ENCODE measurements at places on chromosomes 3 and 15.
A peak's percentile ranks its signal among the peaks of the same experiment; 100 is the strongest.

GRCh38 chr15:23629234-23629805 is 18.3 kb downstream of the MAGEL2 start:
- peak; percentile 87 for ATAC-seq

GRCh38 chr3:54949491-54950044 is 21.7 kb upstream of the LRTM1 start:
- ATAC-seq, result no peak

- ATAC-seq, result peak; percentile 60
Measured at GRCh38 chr15:62296756-62297507, 131.8 kb upstream of the C2CD4B start.

GRCh38 chr3:120177151-120177550 is 82.9 kb upstream of the GSK3B start:
- peak; percentile 97 for ATAC-seq

GRCh38 chr3:59559721-59560435 is 510.1 kb upstream of the CFAP20DC start:
- ATAC-seq, result peak; percentile 93

GRCh38 chr15:101242160-101242998 is 9.5 kb downstream of the CHSY1 start:
- ATAC-seq, result peak; percentile 38

DNA sequence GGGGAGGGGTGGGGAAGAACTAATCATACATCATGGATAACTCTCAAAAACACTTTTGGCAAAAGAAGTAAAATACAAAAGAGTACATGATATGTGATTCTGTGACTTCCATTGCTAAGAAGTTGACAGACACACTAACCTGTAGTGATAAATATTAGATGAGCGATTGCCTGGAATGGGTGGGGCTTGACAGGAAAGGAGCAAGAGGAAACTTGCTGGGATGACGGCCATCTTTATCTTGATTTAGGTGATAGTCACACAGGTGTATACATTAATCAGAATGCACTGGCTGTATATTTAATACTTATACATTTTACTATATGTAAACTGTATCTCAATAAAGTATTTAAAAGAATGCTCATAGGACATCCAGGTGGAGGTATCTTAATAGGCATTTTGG is 13.1 kb downstream of the PARL start:
- no peak for ATAC-seq

DNA sequence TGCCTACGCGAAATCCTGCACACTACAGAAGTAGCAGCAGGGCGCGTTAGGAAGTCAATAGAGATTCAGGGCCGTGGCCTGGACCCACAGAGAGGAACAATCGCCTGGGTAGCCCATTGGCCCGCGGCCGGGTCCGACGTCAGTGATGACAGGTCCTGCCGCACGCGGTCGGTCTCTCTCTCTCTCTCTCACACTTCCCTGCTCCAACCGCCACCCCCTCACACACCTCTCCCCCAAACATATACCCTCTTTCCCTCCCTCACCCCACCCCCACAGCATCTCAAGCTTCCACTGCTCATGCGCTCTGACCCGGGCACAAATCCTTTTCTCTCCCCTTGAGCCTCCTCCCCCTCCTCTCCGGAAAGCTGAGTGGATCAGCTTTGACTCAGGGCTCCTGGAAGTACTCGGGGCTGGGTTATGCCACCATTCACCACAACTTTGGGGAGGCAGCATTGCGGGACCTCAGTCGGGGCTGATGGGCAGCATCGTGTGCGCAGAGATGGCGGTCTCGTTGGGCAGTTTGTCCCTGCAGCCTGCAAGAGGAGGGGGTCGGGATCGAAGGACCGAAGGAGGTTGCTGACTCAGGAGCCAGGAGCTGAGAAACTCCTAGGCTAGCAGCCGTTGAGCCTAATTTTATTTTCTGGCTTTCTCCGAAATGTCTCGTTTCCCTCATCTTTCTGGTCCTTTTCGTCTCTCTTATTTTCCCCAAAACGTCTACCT is 9.0 kb downstream of the ZIC4 start:
- ATAC-seq, result no peak

DNA sequence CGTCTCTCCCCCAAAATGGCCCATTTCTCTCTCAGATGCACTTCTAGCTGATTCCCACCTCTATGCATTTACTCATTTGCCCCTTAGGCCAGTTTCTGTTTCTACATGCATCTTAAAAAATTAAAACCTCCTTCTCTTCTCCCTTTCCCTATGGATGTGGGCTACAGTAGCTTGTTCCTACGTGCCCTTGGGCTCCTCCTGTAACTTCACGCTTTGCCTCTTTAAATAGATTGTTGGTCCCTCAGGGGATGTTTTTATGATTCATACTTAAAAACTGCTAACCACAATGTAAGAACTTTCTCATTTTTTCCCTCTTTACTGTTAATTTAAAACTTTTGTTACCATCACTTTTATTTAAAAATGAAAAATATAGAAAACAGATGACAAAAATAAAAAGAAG is 185.6 kb upstream of the MRPL3 start:
- no peak for ATAC-seq

DNA sequence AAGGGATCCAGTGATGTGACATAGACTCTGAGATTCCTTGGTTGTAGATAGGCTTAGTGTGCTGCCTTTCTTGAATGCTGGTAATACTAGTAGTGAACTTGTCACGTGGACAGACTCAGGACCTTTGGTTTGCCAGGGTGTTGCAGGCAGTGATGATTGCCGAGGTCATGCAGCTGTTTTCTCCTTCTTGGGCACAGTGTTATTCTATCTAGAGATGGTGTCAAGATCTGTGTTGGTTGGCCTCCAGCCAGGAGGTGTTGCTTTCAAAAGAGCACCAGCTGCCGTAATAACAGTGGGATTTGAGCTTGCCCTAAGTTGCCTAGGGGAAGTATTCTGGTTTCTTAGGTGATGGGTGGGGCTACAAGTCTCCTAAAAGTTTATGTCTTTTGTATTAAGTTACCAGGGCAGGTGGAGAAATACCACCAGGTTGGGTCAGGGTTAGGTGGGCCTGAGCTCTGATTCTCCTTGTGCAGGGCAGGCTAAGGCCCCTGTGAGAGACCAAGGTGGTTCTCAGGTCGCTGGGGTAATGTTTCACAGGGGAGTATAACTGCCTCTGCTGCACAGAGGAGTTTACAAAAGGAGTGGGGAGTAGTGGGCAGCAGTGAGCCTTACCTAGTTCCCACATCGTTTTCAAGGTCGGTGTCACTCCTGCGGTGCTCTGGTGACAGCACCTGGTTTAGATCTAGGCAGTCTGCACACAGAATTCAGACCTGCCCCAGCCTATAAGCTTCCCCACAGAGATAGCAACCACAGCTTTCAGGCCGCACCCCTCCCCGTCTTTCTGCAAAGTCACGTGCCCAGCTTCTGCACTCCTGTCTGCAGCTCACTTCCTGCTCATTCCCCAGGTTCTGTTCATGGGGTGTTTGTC is 350.3 kb downstream of the DOCK3 start:
- ATAC-seq, result no peak

DNA sequence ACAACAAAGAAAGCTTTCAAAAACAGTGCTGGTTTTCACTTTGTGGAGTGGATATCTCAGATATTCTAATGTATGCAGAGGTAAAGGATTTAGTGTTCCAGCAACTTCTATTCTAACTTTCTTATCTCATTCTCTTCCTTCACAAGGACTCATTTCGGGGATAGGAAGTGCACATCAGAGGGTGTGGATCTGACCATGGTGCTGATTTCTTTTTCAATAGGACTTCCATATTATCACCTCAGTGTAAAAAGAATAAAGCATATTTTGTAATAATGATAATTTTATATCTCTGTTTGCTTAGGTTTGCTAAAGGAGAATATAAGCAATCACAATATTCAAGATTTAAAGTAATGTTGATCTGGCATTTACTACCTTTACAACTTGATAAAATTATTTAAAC is 12.5 kb upstream of the CADM2 start:
- no peak for ATAC-seq

GRCh38 chr3:32419742-32420125 is 28.1 kb downstream of the CMTM7 start:
- ATAC-seq, result no peak

DNA sequence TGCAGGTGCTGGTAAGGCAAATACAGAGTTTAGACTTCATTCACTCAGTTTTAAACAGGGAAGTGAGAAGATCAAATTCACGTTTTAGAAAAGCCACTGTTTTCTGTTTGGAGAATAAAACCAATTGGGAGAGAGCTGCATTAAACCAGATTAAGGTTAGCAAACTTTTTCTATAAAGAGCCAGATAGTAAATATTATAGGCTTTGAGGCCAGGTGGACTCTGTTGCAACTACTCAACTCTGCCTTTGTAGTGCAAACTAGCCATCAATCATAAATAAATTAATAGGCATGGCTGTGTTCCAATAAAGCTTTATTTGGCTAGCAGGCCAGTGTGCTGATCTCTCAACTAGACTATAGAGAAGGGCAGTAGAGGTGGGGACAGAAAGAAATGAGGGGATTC is 33.5 kb downstream of the SUCLG2 start:
- no peak for ATAC-seq

DNA sequence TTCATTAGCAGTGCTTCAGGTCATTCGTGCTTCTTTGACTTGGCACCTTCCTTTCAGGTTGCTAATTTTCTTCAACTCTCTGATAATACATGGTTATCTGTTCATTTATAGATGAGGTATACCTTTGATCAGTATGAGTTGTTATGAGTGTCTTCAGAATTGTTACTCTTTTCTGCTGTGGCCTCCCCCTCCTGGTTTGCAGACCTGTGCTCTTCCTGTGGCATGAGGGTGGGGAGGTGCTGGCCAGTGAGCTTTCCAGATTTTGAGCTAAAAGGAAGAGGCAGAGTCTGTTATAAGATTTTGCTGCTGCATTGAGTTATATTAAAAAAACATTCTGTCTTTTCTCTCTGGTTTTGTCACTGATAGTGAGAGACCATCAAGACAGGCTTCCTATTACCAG is 30.8 kb upstream of the GOLGA6L9 start:
- ATAC-seq, result no peak

DNA sequence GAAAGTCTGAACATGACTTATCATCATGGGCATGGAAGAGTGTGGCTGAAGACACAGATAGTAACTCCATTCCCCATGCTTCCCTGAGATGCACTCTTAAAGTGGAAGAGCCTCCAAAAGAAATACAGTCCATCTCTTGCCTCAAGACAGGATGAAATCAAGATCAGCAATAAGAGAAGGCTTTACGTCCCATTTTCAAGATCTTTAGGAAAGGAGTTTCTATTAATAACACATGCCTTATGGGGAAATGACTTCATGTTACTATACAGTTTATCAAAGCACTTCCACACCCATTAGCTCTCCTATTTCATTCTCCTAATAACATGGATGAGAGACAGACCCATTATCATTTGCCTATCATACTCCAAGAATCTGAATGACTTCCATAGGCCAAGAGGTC is 6.1 kb upstream of the KBTBD12 start:
- no peak for ATAC-seq

DNA sequence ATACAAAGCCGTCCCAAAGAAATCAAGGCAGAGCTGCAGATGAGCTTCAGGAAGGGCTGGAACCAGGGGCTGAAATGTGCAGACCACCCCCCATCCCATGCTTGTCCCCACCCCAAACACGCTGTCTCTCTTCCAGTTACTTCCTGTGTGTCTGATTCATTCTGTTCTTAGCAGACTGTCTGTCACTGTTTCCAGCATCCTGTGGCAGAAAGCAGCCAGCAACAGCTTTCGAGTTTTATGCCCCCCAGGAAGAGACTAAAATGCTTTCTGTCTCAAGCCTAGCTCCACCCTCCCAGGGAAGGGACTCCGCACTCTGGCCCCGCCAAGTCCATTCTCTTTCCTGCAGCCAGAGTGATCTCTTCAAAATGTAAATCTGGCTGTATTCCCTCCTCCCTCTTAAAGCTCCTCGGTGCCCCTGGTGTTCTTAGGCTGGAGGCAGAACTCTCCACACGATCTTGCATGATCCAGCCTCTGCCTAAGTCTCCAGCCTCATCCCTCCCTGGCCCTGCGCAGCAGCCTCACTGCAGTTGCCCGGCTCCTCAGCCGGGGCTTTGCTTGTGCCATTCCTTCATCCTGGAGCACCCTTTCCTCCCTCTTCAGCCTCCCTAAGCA is 41.5 kb downstream of the HRH1 start:
- ATAC-seq, result peak; percentile 73

- no peak for ATAC-seq
Measured at GRCh38 chr3:119950666-119951325, 143.5 kb downstream of the GSK3B start.

DNA sequence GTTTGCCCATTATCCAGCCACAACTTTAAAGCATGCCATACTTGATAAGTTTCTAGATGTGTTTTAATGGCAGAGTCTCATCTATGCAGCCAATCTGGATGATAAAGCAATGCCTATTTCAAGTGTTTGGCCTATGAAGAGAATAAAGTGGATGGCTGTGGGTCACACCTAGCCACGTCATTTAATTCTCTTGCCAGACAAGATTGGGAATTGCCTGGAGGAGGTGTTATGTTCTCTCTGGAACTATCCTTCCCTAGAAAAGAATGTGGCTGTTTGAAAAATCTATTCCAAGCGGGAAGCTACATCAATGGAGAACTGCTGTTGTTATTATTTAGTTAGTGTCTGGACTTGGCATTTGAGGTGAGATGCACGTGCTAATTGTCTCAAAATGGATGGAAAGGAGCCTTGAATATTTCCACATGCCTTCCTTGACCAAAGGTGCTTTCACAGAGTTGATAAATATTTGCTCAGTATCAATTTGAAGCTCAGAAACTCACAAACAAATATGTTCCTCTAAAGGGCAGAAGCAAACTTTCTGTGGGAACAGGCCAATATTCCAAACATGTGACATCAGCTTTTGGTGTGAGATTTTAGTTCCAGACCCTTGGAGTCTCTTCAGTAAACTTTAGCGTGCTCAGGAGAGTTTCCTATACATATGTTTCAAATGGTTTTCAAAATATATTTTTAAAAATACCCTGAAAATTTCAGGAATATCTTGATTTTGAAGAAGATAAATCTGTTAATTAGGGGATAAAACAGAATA is 510.6 kb upstream of the SGO1 start:
- ATAC-seq, result no peak

DNA sequence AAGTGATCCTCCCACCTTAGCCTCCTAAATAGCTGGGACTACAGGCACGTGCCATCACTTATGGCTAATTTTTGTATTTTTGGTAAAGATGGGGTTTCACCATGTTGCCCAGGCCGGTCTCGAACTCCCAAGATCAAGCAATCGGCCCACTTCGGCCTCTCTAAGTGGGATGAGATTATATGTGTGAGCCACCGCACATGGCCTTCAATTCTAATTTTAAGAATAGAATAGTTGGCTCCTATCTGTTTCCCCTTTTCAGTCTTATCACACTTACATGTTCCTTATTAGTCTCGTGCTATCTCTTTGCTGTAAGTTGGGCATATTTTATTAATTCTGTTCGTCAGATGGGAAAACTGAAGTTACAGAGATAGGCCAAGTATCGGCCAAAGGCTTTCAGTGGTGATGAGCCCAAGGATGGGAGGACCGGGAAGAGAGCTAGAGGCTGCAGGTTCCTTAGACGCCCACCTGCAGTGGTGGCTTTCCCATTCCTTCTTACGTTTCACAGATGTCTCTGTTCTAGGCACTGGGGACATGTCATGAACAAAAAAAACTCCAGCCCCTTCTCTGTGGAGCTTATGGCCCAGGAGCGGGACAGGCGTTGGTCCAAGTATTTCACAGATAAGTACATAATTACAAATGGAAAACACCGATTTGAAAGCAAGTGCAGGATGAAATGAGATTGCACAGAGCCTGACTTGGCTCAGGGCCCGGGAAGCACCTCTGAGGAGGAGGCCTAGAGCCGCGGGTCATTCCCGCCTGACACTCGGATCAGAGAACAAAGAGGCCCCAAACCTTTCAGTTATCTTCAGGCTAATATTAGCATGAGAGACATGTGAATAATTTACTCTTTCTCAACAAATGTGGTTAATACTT is 91.1 kb upstream of the KLF13 start:
- ATAC-seq, result peak; percentile 68
